NCI-H446 (cell line): ENCODE measurements at places on chromosomes 1 and 21.

DNA sequence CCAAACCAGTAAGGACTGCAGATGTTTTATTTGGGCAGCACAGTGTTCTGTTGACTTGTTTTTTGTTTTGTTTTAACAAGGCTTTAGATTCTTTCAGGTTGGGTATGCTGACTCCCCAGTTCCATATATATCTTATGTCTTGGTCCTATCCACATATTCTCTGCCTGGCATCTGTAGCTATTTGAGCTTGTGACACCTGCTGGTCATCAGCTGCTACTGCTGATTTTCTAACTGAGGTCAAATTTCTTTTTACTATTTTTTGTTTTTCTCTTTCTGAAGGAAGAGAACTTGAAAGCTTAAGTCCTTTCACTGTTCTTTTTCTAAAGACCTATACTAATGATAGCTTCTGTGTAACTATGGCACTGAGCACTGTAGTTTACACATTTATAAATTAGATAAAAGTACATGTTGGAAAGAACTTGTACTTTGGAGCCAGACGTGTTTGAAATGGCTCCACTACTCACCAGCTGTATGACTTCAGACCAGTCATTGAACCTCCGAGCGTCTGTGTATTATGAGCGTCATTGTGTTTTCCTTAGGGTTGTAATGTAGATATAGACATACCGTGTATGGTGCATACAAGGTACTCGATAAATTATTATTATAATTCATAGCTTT lies 109.4 kb downstream of the NRDC start:
- peak; percentile 62 for DNase-seq

DNA sequence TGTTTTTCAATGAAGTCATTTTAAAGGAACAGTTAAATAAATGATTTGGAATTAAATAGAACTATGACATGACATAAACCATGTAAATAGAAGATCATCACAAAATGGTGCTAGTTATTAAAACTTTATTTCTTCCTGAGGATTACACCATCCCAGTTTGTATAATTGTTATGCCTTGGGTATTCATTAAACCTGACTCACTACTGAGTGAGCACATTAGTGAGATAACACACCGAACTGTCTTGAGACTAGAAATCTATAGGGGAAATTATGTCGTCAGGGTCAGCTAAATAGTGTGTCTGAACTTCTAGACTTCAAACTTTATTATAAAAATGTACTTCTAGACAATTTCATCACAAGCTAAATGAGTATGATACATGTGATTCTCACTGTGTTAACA lies 189.4 kb downstream of the NCAM2 start:
- DNase-seq = no peak

DNA sequence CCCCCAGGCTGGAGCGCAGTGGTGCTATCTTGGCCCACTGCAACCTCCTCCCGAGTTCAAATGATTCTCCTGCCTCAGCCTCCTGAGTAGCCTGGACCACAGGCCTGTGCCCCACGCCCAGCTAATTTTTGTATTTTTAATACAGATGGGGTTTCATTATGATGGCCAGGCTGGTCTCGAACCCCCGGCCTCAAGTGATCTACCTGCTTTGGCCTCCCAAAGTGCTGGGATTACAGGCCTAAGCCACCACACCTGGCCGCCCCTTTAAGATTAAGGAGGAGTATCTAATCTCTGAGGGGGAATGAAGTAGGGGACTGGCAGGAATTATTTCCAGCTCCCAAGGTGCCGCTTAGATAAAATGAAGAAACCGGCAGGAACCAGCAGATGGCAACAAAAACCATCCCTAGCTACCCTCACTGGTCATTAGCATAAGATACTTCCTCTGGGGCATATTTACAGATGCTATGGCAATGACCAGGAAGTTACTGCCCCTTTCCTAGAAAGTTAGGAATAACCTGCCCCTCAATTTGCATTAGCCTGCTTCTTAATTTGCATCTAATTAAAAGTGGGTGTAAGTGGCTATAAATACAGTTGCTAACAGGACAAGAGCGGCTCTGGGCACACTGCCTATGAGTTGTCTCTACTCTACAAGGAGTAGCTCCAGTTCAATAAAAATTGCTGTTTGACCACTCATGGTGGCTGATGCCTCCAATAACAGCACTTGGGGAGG lies 7.1 kb upstream of the NSUN4 start:
- no peak for DNase-seq

DNA sequence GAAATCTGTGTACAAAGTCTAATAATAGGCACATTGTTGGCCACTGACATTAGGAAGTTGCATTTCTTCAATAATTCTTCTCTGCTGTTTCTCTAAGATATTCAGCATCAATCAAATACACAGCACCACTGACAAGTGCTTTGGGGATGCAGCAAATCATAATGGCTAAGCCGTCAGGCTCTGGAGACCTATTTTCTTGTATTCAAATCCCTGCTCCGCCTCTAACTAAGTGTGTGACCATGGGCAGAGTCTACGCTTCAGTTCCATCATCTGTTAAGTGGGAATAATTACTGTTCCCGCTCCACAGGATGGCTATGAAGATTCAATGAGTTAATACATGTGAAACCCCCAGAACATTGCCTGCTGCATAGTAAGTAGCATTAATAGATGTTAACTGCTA lies 176.9 kb downstream of the ADGRL4 start:
- no peak for DNase-seq

- no peak for DNase-seq
These were observed 60.6 kb downstream of the NAV1 start for GRCh38 chr1:201599548-201599947.

- DNase-seq = no peak
These were observed 22.4 kb downstream of the LAMB3 start for GRCh38 chr1:209629621-209630382.

- DNase-seq = no peak
These were observed 52.1 kb upstream of the EPS8L3 start for GRCh38 chr1:109815809-109816174.

GRCh38 chr1:51567653-51568052 lies 48.6 kb upstream of the EPS15 start:
- DNase-seq = no peak

GRCh38 chr1:235782601-235783000 lies 84.1 kb downstream of the LYST start:
- DNase-seq = no peak

DNA sequence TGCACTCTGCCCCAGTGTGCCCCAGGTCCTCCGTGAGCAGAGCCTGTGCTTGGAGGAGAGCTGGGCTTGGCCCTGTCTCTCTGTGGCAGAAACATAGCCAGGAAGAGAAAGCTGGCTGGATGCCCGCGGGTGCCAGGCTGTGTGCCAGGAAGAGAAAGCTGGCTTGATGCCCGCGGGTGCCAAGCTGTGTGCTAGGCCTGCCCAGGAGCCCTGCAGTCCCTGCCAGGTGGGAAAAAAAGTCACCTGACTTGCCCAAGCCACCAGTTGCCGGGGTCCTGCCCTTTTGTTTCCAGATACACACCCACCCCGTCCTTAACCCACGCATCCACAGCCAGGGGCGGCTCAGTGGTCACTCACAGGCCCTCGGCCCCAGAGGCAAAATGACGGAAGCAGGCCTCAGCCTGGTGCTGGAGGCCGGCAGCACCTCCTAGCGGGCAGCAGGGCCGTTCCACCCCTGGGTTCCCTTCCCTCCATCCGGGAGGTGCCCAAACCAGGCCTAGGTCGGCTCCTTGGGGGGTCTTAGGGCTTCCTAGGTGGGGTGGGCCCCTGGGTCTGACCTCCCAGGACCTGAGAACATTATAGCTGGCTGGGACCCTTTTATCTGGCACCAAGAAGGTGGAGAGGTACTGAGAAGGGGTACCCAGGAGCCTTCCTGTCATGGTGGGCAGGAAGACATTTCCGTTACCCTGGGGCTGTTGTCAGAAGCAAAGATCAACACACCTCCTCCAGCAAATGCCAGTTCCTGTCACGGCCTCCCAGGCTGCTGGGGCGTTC lies 9.1 kb downstream of the ITGB2 start:
- DNase-seq = no peak

DNA sequence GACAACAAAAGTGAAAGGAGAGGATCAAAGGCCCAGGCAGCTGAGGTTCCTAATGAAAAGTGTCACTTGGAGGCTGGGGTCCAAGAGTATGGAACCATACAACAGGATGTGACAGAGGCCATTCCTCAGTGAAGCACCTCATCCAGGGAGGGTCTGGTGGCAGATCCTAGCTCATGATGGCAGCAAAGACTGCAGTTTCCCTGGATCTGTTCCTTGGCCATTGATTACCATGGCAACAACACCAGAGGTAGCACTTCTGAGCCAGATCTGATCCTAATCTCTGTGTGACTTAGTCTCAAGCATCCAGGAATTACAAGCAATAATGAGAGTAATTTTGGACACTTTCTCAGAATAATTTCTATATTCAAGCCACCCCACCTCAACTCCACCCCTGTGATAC lies 12.9 kb downstream of the FAM177B start:
- peak; percentile 9 for DNase-seq

DNA sequence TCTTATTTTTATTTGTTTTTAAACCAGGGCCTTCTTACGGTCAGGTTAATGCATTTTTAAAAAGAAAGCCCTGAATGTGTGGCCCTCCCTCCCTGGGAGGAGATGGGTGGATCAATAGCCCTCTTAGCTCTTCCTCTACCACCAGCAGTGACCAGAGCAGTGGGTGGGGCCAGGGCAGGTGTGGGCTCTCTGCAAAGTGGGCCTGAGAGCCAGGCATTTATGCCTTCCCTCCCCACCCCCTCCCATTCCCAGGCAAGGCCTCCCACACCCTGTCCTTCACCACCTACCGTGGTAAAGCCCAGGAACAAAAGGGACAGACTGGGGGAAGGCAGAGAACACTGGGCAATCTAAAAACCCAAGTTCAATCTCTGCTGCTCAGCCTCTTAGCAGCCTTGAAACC lies 63.9 kb downstream of the SSBP3 start:
- no peak for DNase-seq

- no peak for DNase-seq
These were observed 173.4 kb downstream of the S1PR1 start for GRCh38 chr1:101410048-101410878.

DNA sequence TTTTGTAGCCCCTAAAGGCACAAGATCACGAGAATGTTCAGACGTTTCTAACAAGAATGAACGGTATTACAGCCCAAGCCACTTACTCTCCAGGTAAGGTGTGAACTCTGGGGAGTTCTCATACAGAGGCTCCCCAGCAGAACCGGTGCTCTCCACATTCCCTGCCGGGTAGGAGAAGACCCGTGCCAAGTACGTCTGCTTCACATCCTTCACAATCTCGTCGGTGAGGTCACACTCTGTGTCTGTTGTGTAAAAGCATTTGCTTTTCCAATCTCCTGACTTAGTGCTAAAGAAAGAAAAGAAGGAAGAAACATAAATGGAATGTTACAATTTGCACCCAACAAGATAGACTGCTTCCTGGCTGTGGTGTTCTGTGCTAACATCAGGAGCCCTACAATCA lies 5.7 kb downstream of the F3 start:
- no peak for DNase-seq

DNA sequence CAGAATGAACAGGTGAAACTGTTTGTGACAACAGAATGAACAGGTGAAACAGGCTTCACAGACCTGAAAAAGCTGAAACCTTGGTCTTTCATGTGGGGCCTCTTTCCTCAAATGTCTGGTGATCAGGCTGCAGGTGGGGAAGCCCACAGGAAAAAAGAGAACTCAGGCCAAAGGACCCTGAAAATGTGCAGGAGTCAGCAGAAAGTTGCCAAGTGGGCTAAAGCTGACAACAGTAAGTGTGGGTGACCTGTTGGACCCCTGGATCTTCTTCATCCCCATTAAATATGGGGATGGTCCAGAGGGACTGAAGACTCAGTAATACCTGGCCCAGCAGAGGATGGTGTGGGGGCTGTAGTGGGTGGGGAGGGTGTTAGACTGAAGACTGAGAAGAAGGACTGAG lies 9.1 kb upstream of the CHIT1 start:
- no peak for DNase-seq

GRCh38 chr21:34180826-34181359 lies 107.5 kb downstream of the MRPS6 start:
- DNase-seq = no peak

DNA sequence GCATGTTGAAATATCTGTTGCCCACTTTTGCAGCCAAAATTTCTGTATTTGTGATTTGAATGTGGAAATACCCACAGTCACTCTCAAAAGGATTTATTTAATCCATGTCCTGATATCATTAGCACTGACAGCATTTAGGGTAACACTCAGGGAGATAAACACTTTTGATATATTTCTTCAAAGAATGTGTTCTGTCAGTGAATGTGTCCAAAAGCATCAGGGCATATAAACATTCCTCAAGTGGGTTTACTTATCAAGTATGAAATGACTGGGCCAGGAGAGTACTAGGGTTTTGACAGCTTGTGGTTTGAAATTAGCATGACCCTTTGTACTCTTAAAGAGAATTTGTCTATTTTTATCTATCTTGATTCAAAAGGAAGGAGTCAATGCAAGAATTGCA lies 1302.1 kb upstream of the ADGRL2 start:
- no peak for DNase-seq

DNA sequence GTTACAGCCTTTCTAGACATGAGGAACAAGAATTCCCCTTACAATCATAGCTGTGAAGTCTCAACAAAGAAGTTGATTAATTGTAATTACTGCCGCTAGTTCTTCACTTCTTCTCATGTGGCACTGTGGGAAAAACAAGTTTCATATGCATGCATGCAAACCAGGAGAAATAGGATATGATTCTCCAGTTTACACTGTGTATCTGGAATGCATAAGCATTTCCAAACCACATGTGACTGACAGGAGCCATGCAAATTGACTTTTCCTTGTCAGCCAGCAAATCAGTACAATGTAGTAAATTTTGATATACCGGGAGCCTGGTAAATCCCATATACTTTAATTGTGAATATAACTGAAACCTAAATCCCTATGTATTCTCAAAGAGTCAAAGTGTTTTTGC lies 279.3 kb downstream of the PAPPA2 start:
- DNase-seq = no peak

GRCh38 chr1:23126200-23126599 lies 42.5 kb downstream of the LUZP1 start:
- no peak for DNase-seq

DNA sequence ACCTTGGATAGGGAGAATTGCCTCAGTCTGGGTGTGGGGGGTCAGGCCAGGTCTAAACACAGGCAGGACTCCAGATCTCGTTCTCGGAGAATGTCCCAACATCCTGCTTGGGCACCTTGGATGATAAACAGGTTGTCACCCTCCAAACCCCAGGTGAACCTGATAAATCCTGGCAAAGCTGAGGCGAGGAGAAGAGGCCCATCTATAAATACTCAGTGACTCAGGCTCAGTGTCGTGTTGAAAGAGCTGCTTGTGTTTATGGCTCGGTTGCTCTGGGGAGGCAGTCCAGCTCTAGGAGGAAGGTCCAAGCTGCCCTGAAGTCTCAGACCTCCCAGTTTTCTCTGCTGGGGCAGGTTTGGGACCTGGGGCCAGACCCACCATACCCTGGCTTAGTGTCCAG lies 15.8 kb upstream of the TRIM63 start:
- no peak for DNase-seq

- DNase-seq = no peak
These were observed 19.4 kb downstream of the KIF21B start for GRCh38 chr1:201004154-201004553.

- no peak for DNase-seq
These were observed 194.1 kb downstream of the ROR1 start for GRCh38 chr1:63967901-63968300.

GRCh38 chr1:47993416-47993740 lies 3.8 kb downstream of the TRABD2B start:
- no peak for DNase-seq
